ENCODE measurements at places on chromosomes 1 and 21.

GRCh38 chr1:109322974-109323373, 16.2 kb upstream of the MYBPHL start:
- no peak for DNase-seq

DNA sequence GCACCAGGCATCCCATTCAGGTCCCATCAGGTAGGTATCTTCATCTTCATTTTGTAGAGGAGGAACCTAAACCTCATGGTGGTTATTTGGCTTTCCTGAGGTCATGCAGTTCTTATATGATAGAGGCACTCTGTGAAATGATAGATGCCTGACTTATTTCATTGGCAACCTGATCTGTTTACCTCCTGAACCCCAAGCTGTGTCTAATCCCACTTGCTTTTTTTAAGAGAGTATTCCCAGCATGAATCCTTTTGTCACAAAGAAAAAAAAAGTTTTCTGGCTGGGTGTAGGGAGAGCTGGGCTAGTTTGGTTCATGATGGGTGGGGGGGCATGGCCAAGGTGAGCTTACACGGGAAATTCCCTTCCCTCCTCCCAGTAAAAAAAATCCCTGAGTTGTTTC, 154.2 kb downstream of the TENT5C start:
- DNase-seq, result no peak

- no peak for DNase-seq
Measured at GRCh38 chr1:114671011-114671938, 1.4 kb upstream of the DENND2C start.

DNA sequence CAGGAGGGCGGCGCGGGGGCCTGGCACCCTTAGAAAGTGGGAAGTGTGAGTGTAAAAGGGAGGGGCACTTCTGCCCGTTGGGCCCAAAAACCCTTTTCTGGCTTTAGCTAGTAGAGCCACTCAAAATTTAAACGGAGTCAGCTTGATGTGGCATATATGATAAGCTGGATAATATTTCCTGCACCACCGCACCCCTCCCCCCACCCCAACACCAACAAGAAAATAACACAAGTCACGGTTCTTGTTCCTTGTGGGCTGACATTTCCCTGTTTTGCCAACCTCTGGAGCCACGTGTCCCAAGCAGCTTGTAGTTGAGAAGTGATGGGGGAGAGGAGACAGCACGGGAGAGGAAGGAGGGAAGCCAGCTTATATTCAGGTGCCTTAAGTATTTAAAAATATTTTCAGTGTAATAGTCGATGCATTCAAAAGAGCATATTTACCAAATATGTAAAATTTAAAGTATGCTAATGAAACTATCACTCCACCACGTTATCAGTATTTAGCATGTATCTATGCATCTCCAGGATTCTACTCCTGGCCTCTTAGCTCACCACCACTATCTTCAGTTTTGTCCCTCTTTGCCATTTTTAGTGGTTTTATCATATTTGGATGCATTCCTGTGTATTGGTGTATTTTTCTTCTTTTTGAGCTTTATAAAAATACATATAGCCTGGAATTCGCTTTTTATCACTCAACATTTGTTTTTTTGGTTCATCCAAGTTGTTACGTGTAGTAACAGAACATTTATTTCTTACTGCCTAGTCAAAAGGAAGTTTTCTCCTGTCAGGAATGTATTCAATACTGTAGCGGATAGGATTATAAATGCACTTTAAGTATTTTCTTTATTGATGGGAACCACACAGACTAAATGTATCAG, 773 bp upstream of the DDX59 start:
- DNase-seq, result no peak

- DNase-seq, result peak; percentile 51
Measured at GRCh38 chr1:47755101-47755990, 241.8 kb downstream of the TRABD2B start.

DNA sequence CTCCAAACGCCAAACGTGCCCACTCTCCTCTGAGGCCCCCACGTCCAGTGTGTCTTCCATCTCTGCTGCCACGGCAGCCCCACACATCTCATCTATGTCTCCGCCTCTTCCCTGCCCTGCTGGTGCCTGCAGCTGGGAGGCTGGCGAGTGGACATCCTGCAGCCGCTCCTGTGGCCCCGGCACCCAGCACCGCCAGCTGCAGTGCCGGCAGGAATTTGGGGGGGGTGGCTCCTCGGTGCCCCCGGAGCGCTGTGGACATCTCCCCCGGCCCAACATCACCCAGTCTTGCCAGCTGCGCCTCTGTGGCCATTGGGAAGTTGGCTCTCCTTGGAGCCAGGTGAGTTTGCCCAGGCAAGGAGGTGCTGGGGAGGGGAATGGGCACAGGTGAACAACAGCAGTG, 8.6 kb downstream of the ADAMTSL4 start:
- DNase-seq, result no peak

DNA sequence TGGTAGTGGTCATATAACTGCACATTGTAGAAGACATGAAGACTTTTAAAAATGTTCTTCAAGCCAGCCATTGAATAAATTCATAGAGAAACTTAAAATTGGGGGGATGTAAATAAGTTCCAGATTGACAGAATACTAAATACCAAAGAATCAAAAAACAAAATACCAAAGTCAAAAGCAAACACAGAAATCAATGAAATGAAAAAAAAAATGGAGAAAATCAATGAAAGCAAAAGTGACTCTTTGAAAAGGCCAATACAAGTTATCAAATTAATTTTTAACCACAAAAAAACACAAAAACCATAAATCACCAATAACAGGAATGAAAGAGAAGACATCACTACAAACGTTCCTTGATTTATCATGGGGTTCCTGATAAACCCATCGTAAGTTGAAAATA, 25.6 kb downstream of the LPGAT1 start:
- no peak for DNase-seq

- no peak for DNase-seq
Measured at GRCh38 chr1:203570805-203571204, 55.8 kb upstream of the ATP2B4 start.

- DNase-seq, result no peak
Measured at GRCh38 chr1:201759194-201759815, 69.7 kb upstream of the IPO9 start.

- no peak for DNase-seq
Measured at GRCh38 chr21:37642493-37642892, 273.8 kb downstream of the KCNJ6 start.

DNA sequence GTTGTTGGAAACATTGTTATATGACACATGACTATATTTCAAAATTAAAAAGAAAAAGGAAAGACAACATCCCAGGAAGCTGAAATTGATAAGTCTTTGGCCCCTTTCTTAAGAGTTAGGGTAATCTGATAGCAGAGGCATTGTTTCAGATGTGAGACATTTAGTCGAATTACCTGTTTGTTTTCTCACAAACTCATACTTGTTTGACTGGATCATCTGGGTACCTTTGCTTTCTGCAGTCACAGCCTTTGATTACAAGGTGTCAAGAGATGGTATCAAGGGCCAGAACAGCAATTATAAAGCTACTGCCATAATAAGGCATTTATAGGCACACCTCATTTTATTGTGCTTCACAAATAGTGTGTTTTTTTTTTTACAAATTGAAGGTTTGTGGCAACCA, 136.3 kb downstream of the DUSP10 start:
- DNase-seq, result no peak

DNA sequence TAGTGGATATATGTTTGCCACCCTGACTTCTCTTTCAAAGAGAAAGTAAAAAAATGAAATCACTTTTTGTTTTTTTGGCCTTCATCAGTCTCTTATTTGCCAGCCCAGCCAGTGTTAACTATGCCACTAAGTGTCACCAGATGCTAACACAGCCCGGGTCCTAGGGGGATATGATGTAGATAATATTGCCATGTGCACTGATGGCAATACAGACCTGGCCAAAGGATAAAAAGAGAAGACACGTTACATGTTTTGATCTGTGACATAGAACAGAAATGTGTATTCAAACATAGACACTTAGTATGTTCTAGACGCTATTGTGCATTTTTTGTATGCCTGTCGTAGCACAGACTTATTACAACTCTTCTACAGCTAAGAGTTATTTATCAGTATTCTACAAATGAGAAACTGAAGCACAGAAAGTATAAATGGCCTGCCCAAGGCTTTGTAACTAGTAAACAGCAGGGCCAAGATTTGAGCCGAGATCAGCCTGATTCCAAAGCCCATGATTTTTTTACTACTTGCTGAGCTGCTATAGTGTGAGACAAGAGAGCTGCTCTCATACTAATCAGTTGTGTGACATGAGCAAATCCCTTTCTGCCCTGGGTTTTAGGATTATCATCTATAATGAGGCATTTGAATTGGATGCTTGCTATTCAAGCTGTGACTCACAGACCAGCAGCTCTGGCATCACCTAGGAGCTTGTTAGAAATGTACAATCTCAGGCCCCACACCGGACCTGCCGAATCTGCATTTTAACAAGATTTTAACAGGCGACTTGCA, 6.3 kb downstream of the LRRC53 start:
- DNase-seq, result no peak

GRCh38 chr1:17437580-17438317, 1.7 kb downstream of the RCC2 start:
- DNase-seq, result peak; percentile 74

DNA sequence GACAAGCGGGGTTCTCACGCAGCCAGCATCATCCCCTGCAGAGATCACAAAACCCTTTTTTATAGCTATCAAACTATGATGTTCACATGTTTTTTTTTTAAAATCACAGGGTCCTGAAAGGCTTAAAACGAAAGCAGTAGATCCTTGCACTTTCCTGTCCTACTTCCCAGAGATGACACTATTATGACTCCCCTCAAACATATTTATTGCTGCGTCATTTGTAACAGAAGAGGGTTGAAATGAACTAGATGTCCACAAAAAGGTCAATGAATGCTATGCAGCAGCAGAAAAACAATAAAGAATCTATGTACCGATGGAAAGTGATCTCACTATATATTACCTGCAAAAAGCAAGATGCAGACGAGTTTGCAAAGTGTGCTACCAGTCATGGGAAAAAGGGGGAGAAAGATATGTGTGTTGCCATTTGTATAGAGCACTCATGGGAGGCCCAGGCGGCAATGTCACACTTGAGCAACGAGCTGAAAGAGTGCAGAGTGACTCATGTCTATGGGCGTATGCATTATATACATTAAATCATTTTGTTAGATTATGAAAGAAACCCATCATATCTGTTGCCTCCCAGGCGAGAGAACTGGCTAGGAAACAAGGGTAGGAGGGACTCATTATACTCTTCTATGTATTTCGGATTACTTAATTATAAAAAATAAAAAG, 68.9 kb upstream of the PARP1 start:
- DNase-seq, result no peak

DNA sequence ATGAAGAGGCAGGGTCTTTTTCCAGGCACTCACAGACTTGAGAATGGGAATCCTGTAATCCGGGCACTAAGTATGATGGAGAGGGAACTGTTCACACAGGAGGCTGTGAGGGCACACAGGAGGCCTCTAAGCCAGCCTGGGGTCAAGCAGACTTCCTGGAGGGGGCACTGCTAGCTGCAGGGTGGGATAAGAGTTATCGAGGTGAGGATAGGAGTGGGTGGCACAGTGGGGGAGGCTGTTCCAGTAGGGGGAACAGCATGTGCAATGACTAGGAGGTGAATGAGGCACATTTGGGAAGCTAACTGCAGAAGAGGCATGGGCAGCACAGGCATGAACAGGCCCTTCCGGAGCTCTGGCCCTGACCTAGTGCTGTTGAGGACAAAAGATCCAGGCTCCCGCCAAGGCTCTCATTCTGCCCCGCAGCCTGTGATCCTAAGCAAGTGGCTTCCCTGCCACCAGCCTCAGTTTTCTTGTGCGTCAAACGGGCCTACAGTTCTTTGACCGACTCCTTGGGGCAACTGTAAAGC, 216.7 kb downstream of the TRABD2B start:
- DNase-seq, result no peak

- no peak for DNase-seq
Measured at GRCh38 chr1:93576346-93576745, 105.3 kb downstream of the BCAR3 start.

- DNase-seq, result no peak
Measured at GRCh38 chr1:112625696-112626095, 6.1 kb downstream of the CAPZA1 start.

GRCh38 chr1:30043256-30043655, 680.1 kb downstream of the MATN1 start:
- DNase-seq, result no peak

DNA sequence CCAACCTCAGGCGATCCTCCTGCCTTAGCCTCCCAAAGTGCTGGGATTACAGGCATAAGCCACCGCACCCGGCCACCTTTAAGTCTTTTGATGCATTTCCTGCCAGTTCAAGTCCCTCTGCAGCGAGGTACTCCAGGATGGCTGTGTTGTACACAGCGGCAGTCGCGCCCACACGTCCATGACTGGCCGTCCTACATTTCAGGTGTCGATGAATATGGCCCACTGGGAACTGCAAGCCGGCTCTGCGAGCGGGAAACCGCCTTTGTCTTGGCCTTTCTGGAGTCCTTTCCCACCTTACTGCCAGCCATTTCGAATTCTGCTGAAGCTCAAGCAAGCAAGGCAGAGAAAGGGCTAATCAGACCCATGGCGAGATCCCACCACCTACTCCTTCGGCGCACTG, 34.6 kb downstream of the TRAPPC10 start:
- no peak for DNase-seq

GRCh38 chr1:151940541-151940940, 31.2 kb upstream of the THEM4 start:
- no peak for DNase-seq

Data from activated T-cell treated with anti-CD3 and anti-CD28 coated beads, Interleukin-2, amount 50 U/mL, for 1 hour (primary cell).